BJ (cell line): ENCODE measurements at places on chromosomes 7 and 10.

GRCh38 chr7:95190515-95190914, 133.8 kb downstream of the PON1 start:
- DNase-seq: no peak

GRCh38 chr10:90342480-90342879, 515.4 kb downstream of the HTR7 start:
- DNase-seq: no peak

DNA sequence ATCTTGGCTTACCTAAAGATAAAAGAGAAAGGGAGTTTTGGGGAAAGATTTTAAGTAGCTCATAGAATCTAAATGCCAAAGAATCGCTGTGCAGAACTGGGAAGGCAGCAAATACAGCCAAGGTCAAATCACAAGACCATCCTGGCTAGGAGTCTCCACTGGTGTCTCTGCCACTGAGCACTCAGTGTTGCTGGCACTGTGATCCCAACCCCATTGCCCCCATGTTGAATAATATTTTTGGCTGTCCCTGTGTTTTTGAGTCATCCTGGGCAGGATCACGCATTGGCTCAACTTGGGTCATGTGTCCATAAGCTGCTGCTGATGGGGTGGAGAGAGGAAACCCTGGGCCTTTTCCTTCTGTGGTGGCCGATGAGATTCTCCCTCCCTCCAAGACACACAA, 21.2 kb downstream of the TLX1 start:
- DNase-seq: no peak

- DNase-seq: no peak
Measured at GRCh38 chr7:154917808-154918160, 85.1 kb downstream of the PAXIP1 start.

DNA sequence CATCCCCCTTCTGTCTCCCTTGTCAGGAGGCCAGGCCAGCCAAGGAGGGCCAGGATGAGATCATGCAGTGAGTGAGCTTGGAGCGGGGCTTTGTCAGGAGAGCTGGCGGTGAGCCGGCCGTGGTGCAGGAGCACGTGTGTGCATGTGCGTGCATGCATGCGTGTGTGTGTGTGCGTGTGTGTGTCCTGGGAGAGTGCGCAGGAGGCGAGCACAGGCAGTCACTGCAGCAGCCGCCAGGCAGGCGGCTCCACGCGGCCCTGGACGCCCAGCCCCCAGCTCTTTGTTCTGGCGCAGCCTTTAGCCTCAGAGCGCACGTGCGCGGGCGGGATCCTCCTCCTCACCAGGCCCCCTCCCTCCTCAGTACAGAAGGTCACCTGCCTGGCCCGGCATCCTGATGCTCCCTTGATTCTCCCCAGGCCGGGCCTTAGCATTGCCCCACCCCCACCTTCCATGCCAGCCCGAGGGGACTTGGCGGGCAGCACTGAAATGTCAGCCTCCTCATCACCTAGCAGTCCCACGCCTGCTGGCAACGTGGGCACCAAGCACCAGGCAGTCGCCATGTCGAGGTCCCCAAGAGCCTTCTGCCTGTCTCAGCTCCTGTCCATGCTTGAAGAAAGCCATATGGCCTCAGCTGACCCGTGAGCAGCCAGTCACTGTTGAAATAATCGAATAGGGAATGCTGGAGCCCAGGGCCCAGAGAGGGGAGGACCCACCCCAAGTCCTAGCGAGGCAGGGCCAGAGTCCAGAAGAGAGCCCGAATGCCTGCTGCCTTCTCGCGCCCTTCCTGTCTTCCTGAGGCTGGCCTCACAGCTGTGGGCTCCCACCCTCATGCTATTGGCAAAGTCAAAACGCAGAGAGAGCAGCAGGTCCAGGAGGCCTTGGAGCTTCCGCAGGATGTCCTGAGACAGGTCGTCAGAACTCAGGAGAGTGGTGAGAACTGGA, 125.9 kb upstream of the PPIF start:
- peak; percentile 44 for DNase-seq

DNA sequence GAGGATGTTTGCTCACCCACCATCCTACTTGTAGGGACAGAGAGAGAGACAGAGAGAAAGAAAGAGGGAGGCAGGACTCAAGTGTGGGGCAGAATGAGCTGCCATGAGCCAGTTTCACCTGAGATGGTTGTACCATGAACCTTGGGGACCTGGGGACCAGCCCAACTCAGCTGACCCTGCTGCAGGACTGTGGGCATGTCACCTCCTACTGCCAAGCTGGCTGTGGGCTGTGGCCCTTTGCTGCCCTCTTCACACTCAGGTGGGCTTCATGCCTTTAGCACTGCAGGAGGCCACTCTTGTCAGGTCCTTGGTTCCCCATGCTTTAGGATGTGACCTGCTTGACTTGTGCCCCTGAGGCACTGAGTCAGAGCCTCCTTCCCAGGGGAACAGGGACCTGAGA, 108.2 kb upstream of the PCBD1 start:
- DNase-seq: no peak

GRCh38 chr7:142299237-142299781, 41.5 kb upstream of the PRSS58 start:
- DNase-seq: no peak

DNA sequence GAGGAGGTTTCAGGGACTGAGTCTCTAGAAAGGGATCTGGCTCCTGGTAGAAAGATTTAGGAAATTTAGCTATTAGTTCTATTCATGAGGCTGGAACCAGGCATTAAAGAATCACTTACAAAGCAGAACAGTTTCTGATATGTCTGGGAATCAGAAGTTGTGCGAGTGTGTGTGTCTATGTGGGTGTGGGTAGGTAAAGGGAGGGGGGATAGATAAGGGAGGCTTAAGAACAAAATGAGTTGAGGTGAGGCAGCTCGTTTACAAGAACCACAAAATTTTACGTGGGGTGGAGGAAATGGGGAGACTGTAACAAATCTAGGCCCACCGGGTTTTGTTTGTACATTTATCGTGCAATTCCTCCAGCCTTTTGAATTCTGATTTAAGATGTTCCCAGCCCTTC, 90.7 kb downstream of the SAMD9 start:
- DNase-seq: no peak

GRCh38 chr10:71840177-71840957, 10.7 kb downstream of the PSAP start:
- DNase-seq: peak; percentile 89

DNA sequence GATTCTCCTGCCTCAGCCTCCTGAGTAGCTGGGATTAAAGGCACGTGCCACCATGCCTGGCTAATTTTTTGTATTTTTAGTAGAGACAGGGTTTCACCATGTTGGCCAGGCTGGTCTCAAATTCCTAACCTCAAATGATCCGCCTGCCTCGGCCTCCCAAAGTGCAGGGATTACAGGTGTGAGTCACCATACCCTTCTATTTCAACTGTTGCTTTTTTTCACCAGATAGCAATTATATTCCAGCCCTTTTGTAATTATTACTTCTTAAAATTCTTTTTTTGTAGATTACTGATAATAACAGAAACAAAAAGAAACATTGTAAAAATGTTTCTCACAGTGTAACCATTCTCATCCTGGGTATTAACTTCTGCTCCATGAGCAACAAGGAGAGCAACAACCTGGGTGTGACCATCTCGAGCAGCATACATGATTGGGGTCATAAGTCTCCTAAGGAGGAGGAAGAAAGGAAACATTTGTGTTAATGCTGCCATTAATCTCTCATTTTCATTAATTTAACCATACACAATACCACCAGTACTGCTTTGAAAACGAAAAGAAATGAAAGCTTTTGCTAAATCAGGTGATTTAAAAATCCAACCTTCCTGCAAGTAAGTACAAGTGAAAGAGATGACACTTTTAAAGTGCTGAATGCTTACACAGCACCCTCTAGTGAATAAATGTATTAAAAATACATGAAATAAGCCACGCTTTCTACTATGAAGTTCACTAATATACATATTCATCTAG, 41.8 kb downstream of the ASZ1 start:
- DNase-seq: no peak

DNA sequence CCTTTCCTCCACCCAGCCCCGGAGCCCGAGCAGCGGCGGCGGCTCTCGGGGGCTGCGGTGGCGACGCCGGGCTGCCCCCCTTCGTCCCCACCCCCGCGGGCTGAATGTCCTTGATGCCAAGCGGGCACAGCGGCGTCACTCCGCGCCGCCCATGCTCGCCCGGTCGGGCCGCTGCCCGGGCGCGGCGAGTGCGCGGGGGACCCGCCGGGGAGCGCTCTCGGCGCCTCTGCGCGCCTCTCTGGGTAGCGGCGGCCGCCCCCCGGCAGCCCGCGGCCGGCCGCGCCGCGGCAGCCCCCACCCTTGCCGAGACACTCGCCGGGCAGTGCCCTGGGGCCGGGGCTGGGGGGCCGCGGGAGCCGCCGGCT, 433 bp upstream of the PLXNA4 start:
- no peak for DNase-seq
